ENCODE measurements at places on chromosomes 7 and 10.

DNA sequence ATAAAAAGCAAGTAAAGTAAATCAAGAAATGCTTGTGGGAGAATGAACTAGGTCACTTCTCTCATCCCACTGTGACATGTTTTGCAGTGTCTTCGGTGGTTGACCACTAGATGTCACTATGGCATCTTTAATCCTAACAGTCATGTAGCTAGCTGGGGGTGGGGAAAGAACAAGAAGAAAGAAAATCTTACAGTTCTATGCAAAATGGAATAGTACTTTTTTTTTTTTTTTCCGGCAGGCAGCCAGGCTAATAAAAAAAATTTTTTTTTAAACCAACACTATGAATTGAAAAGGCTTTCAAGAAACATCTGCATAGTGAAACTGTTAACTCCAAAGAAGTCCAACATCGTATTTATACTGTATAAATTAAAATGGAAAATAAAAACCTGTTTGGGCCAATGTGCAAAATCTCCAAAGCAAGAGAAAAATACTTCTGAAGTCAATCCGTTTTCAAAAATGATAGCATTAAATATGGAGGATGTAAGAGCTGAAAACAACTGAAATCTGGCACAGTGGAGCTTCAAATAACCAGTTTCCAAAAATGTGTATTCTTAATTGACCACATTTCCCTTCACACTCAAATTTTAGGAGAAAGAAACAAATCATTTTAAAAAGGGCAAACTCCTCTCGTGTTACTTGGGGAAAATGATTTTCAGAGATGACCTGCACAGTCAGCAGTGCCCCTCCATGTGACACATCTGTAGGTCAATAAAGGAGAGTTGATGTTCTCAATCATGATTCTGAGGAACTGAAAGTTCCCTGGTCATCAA lies 38.5 kb downstream of the CDK1 start:
- DNase-seq = peak; percentile 5

DNA sequence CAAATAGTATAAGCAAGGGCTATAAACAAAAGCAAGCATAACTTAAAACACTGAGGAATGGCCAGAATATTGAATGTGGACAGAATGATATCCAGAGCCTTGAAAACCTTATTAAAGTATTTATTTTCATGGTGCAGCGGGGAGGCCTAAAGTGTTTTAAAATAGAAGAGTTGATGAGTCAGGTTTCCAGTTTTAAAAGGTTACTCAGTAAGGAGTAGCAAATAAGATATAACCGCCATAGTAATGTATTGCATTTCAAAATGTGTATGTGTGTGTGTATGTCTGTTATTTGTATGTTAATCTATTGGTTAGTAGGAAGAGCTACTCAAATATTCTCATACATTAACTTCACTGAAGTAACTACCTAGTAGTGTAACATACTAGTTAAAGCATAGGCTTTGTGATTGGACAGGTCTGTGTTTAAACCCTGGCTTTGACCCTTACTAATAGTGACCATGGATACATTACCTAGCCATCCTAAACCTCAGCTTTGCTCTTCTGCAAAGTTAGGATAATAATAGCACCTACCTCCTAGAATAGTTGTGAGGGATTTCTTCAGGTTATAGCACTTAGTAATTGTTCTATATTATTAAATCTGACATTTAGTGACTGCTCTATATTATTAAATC lies 16.9 kb downstream of the CUTC start:
- DNase-seq = no peak

GRCh38 chr10:120607710-120608703 lies 151.0 kb downstream of the PLPP4 start:
- DNase-seq = no peak

DNA sequence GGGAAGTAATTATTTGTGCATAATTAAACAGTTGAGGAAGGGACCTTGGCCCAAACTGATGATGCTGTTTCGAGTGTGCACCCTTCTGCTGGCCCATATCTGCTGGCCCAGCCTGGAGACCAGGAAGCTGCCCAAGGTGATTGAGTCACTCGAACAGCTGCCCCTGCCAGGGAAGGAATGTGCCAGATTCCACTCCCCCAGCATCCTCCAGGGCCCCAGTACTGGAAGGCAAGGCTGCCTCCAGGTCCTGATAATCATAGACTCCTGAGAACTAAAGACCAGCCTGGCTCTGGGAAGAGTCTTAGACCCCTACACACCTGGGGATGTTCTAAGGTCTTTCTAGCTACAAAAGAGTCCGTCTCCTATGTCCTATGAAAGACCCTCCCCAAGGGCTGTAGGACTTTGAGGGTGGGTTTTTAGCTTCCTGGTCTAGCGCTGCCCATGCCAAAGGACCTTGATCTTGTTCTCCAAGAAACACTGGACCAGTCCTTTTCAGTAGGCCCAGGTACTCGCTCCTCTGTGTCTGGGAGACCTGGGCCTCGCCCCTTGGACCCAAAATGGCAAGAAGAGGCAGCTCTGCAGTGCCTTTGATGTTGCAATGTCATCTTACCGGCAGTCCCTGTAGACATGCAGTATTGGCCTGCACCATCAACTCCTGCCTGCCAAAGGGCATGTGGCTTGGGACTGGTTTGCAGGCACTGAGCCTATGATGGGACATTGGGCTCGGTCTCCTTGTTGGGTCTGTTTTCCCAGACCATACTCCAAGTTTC lies 103.2 kb upstream of the GPR26 start:
- no peak for DNase-seq

- no peak for DNase-seq
These were observed 49.8 kb downstream of the CARD11 start for GRCh38 chr7:2993868-2994267.

GRCh38 chr7:148753224-148753623 lies 54.5 kb downstream of the CUL1 start:
- no peak for DNase-seq

GRCh38 chr10:71633920-71634319 lies 85.7 kb downstream of the C10orf105 start:
- DNase-seq = no peak

DNA sequence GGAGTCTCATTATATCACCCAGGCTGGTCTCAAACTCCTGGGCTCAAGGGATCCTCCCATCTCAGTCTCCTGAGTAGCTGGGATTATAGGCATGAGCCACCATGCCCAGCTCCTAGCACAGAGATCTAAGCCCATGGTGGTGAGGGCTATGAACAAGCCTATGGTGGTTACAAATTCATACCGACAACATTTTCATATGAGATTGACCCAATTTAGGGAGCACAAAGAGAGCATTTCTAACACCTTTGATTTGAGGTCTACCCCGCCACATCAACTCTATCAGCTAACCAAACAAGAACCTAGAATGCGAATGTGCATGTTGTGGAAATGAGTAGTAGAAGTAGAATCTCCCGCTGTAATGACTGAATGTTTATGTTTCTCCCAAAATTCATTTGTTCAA lies 14.2 kb upstream of the PRF1 start:
- no peak for DNase-seq

DNA sequence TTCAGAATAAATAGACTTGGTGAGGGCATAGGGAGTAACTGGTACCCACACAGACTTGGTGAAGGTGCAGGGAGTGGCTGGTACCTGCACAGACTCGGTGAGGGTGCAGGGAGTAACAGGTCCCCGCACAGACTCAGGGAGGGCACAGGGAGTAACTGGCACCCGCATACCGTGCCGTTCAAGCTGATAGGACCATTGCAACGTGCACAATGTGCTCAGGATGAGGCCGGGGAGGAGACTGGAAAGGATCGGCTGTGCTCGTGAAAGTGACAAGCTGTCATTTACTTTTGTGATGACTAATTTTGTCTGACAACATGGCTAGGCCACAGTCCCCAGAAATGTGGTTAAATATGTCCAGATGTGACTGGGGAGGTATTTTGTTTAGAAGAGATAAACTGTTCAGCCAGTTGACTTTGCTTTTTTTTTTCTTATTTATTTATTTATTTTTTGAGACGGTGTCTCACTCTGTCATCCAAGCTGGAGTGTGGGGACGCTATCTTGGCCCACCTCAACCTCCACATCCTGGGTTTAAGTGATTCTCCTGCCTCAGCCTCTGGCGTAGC lies 76.2 kb upstream of the NMT2 start:
- no peak for DNase-seq

- no peak for DNase-seq
These were observed 26.1 kb upstream of the DNAJC1 start for GRCh38 chr10:22029445-22030236.

GRCh38 chr7:81029511-81029910 lies 110.7 kb upstream of the SEMA3C start:
- no peak for DNase-seq

DNA sequence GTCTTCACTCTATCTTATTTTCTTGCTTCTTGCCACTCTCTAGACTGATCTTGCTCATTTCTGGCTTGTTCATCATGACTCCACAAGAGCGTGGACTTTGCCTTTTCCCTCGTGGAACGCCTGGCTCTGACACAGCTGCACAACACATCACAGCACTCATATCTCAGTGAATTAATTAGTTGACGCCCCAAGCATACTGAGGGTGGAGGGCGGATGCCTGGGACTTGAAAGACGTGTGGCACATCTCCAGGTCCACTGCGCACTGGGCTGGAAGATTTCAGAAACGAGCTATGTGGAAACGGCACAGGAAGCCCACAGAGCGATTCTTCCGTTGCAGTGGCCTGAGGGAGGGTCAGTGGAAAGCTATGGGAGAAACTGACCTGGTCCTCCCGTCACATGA lies 23.6 kb upstream of the PLEKHA1 start:
- no peak for DNase-seq

DNA sequence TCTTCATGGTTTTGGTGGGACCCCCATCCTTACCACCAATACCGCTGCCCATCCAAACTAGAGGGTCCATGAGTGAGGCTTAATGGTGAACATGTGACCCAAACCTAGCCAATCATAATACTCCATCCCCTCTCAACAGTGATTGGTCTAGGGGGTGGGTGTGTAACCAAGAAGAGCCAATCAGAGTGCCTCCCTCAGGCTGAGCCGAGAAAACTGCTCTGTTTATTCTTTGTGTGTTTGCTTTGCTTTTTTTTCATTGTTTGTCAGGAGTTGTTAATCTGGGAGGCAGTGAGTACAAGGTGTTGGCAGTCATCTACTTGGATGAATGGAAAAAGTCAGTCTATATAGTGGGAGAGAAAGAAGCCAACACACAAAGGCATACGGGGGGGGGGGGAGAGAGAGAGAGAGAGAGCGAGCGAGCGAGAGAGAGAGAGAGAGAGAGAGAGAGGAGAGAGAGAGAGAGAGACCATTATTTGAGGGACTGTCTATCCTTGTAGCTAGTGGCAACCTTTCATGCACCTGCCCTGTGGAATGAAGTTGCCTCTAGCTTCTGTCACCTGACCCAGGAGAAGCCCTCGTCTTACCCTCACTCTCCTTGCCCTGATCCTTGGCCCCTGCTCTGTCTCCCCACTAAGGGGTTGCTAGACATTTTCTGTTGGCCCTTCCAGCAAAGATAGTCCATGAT lies 441.7 kb downstream of the TYW1 start:
- DNase-seq = no peak

DNA sequence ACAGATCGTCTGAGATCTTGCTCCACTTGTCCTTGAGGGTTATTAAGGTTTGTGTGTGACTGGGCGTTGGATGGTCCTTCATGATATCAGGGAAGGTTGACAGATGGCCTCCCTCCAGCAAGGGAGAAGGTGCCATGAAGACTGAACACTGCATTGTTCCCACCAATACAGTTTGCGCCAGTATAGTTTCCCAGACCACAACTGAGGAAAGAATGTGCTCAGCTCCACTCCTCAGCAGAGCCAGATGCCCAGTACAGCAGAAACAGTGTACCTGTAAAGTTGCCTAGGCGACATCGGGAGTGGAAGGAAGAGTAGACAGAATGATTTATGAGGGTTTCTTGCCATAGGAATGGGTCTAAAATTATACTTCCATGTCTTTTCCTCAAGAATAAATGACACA lies 137.5 kb downstream of the ST7 start:
- DNase-seq = no peak

All from stimulated activated CD4-positive, alpha-beta T cell treated with anti-CD3 and anti-CD28 coated beads, TNF-alpha, amount 100 ng/mL, for 4 hours (primary cell).